ENCODE measurements at places on chromosomes 7 and 10.

GRCh38 chr10:15252396-15252795 lies 83.9 kb upstream of the NMT2 start:
- no peak for DNase-seq

DNA sequence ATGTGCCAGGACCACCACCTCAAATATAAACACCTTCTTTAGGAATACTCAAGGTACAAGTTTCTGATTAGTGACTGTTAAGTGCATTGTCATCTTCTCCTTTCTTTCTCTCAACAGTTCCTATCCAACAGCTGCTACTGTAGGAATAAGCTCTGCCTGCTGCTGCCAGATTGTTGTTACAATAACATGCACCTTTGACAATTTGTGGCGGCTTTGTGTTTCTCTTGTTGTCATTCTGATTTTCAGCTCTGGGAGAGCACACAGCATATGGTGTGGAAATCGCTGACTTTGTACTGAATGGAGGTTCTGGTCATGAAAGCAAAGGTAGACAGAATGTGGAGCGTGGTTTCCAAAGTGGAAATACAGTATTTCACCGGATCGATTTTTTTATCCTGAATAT lies 182.8 kb downstream of the SEC23IP start:
- no peak for DNase-seq

DNA sequence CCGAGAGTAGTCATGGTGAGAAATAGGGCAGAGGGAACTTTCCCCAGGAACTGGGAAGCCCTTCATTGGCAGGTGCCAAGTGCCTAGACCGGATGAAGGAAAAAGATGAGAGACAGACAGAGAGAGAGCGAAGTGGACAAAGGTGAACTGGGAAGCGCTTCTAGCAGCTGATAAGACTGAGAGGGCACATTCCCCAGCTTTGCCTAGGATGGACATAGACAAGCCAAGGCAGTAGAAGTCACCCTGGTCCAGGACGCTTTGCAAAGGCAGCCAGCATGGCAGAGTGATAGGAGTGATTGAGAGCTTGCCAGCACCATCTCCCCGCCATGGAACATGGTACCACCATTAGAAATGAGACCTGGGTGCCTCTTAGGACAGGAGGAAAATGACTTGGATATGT lies 372.8 kb upstream of the MGMT start:
- no peak for DNase-seq

- DNase-seq, result no peak
Measured at GRCh38 chr10:96390460-96390864, 31.7 kb upstream of the OPALIN start.

Data from suppressor macrophage treated with lipopolysaccharide for 4 hours (primary cell).